NCI-H146 (cell line): ENCODE measurements at places on chromosomes 6 and 20.
A peak's percentile ranks its signal among the peaks of the same experiment; 100 is the strongest.

GRCh38 chr6:82015043-82015442 lies 232.5 kb downstream of the IBTK start:
- DNase-seq: no peak

DNA sequence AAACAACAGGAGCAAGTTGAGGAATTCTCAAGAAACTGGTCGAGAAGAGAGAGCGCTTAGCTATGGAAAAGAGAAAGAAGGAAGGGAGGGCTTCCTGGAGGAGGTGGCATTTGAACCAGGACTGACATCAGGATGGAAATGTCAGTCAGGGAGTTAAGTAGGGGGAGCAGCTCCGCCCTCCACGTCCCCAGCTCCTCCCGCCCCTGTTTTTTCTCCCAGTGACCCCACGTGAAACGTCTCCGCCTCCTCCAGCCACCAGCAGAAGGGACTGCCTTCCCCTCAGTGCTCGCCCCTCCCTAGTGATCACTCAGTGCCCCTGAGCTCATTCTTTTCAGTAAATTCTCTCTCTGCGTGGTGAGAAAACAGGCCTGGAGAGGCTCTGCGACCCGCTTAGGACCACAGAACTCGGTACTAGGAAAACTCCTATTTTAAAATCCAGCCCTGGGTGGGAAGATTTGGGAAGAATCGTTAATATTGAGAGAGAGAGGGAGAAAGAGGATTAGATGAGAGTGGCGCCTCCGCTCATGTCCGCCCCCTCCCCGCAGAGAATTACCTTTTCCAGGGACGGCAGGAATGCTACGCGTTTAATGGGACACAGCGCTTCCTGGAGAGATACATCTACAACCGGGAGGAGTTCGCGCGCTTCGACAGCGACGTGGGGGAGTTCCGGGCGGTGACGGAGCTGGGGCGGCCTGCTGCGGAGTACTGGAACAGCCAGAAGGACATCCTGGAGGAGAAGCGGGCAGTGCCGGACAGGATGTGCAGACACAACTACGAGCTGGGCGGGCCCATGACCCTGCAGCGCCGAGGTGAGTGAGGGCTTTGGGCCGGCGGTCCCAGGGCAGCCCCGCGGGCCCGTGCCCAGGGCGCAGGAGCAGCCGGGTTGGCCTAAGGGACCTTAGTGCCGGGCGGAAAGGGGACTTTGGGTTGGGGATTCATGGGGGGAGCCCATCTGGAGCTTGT lies 4.6 kb downstream of the HLA-DPB1 start:
- DNase-seq: no peak

DNA sequence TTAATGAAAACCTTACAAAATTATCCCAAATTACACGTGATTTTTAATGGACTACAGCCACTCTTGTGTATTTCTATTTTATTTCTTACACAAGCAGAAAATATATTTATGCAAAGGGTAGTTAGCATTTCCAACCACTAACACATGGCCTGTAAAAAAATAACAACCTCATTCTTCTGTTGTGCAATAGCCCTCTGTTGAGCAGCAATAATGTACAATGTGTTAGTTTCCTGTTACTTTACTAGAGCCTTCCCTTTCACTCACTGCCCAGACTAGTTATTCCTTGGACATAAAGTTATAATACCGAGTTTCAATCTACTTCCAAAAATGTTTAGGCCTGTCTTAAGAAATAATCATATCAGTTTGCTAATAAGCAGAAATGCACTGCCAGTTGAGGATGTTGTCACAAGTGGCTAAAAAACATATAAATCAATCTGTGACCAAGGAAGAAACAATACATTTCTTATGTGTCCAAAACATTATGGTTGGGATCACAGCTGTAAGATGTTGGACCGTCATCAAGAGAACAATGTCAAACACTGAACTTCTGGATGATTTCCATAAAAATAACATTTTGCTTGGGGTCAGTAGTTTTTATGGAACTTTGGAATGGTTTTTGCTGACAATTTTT lies 73.6 kb upstream of the RNF146 start:
- DNase-seq: no peak

- DNase-seq: peak; percentile 62
These were observed at the start of gene HLA-B for GRCh38 chr6:31356946-31357466. Gene HLA-B, minus strand, starts transcription at chr6:31357179. Its CDS starts 21 bp downstream, at chr6:31357158.

DNA sequence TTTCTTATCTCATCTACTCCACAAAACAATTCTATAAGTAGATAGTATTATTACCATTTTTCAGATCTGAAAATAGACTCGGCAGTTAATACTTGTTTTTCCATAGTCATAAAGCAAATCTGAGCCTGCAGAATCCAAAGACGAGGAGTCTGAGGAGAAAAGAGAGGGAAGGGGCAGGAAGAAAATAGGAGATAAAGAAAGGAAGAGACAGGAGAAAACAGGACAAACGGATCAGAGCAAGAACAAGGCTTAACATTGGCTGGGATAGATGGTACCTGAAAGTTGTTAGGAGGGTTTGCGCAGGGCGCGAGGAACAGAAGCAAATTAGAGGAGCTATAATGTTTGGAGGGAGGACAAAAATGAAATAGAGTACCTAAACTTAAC lies 639 bp upstream of the PPIL1 start:
- DNase-seq: no peak

DNA sequence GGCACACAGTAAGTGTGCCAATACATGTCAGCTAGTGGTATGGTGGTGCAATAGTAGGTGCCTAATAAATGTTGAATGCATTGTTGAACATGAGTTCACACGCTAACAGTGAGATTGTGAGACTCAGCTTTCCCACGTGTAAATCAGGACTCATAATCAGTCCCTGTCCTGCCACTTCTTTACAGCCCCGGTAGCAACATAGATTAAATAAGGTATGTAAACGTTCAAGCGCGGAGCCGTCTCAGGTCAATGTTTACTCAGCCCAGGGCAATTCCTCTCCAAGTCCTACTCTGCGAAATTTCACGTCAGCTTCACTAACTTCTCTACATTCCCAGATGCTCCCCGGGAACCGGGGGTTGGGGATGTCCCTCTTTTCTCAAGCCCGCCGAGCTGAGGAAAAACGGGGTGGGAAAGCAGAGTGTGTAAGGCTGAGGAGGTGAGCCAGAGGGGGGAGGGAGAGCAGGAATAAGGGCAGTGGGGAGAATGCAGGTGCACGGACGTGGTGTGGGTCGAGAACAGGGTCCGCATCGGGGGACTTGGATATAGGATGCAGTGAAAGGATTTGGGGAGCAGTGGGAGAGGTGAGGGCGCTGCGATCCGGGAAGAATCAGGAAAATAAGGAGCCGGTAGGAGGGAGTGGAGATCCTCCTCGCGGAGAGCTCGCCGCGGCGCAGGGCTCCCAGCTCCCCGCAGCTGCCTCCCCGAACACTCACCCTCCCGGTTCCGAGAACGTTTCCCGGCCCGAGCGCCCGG lies 544 bp upstream of the TP53INP2 start:
- DNase-seq: peak; percentile 57

GRCh38 chr6:148565321-148565926 lies 181.4 kb upstream of the UST start:
- no peak for DNase-seq

DNA sequence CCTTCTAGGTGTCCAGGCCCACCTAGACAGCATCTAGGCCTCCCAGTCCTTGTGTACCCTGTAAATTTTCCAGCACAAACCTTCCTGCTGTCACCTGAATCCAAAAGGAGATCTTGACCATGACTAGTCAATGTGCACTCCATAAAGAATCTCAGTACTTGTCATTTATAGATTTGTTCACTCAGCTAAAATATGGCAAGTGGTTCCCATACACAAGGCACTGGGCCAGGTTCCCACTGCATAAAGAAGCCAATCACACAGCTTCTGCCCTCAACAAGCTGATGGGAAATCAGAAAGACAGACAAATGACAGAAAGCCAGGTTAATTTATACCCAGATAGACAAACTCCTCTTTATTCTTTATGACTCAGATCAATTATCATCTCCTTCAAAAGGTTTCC lies 526.8 kb downstream of the CD83 start:
- no peak for DNase-seq

GRCh38 chr6:142659661-142660060 lies 285.3 kb downstream of the HIVEP2 start:
- DNase-seq: no peak

GRCh38 chr20:36097337-36098151 lies 57.0 kb upstream of the EPB41L1 start:
- peak; percentile 95 for DNase-seq

DNA sequence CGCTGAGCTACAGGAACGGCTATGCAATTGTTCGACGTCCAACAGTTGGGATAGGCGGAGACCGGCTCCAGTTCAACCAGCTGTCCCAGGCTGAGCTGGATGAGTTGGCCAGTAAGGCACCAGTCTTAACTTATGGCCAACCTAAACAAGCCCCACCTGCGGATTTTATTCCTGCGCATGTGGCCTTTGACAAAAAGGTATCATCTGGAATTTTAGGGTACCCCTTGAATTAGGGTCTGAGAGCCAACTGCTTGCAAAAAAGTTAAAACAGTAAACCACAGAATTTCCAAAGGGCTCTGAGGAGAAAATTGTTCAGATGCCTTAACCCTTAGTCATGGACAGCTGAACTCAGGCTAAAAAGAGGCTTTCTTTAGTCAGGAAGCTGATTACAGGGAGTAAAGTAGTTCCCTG lies 3.8 kb downstream of the EFHC1 start:
- no peak for DNase-seq
